ENCODE measurements at places on chromosomes 6 and 20.

DNA sequence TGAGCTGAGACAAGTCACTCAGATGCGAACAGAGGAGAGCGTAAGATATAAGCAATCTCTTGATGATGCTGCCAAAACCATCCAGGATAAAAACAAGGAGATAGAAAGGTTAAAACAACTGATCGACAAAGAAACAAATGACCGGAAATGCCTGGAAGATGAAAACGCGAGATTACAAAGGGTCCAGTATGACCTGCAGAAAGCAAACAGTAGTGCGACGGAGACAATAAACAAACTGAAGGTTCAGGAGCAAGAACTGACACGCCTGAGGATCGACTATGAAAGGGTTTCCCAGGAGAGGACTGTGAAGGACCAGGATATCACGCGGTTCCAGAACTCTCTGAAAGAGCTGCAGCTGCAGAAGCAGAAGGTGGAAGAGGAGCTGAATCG, 9.5 kb upstream of the SNRNP48 start:
- no peak for DNase-seq

DNA sequence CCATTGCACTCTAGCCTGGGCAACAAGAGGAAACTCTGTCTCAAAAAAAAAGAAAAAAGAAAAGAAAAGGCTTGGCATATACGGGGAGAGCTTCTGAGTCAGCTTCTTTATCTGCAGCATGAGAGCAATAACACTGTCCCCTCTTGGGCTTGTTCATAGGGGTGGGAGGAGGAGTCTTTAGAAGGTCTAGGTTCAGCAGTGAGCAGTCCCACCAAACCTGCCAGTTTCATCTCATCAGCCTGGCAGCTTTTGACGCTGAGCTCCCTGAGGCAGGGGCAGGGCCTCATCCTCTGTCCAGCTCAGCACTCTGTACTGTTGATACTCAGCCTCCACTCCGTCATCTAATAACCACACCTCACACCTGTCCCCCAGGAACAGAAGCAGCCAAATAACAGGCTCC, 5.6 kb upstream of the C6orf132 start:
- DNase-seq, result no peak

GRCh38 chr6:144840619-144841018, 555.5 kb downstream of the UTRN start:
- DNase-seq, result no peak

DNA sequence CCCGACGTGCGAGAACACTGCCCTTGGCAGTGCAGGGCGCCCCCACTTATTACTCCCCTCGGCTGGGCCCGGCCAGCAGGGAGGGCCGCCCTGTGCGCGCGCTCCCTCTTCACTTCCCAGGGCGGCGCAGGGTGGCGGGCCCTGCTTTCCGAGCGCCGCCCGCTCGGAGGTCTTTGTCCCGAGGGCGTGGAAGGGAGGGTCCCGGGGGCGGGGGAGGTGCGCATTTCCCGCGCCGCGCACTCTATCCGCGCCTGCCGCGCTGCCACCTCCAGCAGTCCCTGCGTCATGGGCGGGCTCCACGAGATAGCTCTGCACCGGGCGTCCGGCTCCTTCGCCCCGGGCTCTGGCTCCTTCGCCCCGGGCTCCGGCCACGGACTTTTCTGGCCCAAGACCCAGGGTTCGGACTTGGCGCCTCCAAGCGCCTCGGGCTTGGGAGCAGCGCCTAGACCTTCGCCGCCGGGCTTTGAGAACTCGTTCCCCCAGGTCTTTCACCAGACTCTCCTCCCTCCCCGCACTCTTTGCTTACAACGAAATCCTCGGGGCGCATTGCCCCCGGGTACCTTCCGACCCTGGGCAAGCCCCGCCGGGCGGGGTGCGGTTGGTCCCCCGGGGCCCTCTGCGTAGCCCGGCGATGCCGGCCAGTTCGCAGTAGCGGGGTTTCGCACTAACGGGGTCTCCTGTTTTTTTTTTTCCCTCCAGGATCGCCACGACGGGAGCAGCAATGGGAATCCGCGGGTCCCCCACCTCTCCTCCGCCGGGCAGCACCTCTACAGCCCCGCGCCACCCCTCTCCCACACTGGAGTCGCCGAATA, 1.6 kb downstream of the TFAP2C start:
- no peak for DNase-seq

- DNase-seq, result no peak
These were observed 78.7 kb downstream of the BFSP1 start for GRCh38 chr20:17452441-17452840.

GRCh38 chr6:2416128-2416712, 170.8 kb upstream of the GMDS start:
- no peak for DNase-seq

GRCh38 chr20:49579874-49580812, 12.2 kb upstream of the PTGIS start:
- no peak for DNase-seq

DNA sequence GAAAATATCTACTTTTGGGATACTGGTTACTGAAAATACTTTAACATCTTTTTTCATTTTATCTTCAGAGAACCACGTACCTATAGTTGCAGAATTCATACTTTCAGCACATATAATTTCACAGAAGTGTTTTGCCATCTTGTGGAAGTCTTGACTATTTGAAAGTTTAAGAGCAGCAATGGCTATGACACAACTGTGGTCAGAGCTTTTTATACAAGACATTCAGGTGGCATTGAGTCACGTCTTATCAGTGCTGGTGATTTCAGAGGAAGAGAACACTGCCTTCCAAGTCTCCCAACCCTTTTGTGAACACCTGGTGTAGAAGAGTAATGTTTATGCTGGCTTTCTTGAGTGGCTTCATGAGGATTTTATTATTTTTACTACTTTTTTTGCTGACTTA, 171.6 kb downstream of the ARID1B start:
- DNase-seq, result no peak

DNA sequence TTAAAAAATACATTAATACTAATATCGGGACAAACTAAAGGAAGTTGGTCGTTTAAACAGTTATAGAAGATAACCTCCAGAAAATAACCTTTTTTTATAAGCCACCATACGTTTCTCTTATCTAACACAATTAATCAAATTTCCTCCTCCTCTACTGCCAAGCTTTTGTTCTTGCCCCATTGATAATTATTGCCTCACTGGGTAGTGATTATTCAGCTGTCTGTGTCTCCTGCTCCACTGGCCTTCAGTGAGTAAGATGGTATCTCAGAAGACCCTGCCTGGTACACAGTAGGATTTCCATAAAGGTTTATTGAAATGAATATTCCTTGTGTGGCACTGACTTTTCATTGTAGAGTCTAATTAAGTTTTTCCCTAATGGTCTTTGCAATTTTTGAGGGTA, 165.5 kb upstream of the SCGN start:
- no peak for DNase-seq

DNA sequence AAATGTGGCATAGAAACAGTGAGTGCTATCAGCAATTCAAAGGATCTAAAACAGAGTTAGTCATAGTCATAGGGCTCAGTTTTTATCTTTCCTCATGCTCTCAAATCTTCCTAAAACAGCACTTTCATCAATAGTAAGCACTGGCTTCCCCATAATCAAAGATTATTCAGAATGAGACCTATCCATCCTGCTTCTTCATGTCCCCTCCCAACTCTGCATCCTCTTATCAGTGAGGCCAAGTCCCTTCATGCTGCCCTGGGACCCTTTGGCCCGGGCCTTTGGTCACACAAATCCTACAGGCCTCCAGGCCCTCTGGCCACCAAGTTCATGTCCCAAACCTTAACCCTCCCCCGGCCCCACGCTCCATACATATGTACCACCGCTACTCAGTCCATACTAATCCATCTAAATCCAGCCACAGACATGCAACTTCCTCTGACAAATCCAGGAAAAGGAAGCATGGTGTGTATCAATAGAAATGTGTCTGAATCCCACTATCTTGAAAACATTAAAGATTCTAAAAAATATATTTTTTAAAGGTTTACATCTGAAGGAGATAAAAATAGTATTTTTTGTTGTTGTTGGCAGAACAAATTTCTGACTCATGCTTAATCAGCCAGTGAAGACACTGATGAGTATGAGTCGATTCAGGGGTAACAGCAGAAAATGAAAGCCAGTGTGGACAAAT, 143.5 kb downstream of the PDE7B start:
- DNase-seq, result no peak

DNA sequence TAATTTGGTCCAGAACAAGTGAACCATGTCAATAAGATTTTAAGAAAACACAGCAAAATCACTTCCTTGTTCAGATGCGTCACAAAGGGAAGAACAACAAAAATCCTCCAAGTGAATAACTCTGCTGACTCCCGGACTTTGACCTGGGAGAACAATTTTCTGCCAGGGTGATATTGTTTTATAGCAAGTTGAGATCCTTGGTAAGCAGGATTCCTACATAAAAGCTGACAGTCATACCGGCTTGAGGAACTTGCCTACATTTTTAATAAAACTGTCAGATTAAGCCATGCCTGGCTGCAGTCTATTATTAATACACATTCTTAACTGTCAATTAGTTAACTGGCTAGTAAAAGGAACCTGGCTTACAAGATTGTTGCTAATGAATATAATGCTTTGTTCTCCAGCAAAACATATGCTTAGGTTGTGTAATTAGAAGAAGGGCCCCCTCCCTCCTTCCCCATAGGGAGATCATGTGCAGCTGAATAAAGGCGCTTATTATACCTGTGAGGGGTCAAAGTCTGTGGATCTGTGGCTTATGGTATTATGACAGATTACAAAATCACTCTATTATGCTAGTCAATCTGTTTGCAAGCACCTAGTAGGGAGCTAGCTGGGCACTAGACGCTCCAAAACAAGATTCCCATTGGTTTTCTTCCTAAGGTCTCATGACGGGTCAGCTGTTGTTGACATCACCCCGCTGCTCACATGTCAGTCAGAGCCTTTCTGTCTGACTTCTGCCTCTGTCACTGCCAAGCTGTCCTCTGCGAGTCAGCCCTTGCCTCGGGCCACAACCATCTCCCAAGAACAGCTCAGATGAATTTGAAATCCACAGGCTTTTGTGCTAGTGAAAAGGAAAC, 44.6 kb upstream of the SEC63 start:
- DNase-seq, result no peak

DNA sequence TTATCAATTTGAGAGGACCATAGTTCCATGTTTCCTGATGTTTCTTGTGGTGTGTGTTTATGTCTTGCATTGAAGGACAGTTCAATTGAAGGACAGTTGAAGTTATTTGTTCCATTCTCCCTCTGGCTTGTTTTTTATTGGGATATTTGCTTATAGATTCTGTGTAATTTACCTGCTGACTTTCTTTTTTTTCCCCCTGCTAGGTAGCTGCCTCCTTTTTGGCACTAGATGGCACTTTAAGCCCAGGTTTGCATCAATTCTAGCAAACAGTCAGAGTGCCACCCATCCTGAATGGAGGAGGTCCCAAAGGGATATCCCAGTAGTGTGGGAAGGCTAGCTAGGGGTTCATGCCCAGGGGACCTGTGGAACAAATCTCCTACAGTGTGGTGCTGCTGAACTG, 78.1 kb downstream of the CFAP61 start:
- no peak for DNase-seq

DNA sequence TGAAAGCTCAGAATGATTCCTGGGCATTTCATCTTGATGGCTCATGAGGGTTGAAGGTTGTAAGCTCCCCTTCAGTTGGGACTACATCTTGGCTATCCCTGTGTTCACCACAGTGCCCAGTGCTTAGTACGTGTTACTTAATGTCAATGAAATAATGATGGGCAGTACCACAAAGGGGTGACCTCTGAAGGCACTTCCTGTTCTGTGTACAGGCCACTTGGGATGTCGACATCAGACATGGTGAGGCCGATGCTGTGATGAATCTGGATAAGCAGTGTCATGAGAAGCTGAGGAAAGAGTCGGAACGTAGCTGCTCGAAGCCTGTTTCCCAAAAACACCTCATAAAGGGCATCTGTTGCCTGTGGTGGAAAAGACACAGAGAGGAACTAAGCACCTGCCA, 27.6 kb upstream of the RBL1 start:
- no peak for DNase-seq

DNA sequence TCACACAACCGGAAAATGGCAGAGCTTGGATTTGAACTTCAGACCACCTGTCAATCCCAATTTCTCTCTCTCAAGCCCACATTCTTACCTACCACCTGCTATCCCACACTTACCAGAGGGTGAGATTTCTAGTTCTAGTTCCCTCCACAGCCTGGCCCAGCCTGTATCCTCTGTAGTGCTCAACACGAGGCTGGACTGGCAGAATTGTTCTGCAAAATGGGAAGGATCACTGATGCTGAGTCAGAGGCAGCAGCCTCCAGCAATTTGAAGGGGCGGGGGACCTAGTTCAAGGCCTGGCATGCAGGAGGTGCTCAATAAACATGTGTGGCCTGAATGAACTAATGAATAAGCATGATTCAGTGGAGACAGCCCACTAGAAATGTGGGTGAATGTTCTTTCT, 53.6 kb upstream of the TTPAL start:
- DNase-seq, result no peak

DNA sequence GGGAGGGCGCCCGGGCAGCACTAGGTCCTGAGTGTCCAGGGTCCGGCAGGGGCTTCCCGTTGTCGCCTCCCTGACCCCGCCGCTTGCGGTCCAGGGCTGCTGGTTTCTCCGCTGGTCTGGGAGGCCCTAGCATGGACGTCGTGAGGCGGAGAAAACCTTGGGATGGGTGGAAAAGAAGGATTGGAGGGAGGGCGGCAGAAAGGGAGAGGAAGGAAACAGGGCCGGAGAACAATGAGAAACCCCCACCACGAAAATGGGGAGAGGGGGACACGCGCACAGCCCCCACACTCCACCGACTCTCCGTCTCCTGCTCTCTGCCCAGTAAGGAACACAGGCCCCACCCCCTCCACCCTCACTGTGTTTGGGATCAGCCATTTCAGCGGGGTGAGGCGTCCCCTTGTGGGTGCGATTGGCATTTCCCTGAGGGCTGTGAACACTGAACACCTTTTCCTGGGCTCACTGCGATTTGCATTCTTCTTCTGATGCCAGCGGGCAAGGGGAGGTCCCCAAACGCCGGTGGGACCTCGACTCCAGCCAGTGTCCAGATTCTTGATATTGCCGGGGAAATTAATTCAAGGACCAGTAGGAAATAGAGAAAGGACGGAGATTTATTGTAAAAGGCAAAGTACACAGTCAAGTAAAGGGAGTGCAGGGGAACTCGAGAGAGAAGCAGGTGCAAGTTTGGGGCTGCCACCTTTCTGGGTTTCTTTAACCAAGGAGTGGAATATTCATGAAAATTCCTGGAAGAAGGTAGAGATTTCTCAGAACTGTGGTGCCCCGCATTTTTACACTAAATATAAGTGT, 3.3 kb upstream of the RAET1G start:
- DNase-seq, result peak; percentile 56

- no peak for DNase-seq
These were observed 417.1 kb downstream of the BCKDHB start for GRCh38 chr6:80523531-80523997.

GRCh38 chr6:109321752-109322151, 60.5 kb downstream of the CD164 start:
- DNase-seq, result no peak

DNA sequence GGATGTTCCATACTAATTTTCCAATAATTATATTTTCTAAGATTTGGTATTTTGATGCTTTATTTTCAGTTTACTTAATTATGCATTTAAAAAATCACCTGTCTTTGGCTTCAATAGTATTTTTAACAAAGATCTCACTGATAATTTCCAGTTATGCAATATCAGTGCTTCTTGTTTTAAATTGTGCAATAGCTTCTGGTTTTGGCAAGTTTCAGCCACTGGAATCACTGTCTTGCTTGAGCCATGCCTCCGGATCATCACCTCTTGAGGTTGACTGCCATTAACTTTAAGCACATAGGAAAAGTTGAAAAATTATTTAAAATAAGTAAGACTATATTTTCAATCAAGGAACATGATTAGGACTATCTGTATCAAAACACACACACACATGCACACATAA, 1242.1 kb downstream of the HACE1 start:
- DNase-seq, result no peak
